Stimulated activated CD4-positive, alpha-beta T cell treated with anti-CD3 and anti-CD28 coated beads, Interleukin-4, amount 100 ng/mL, for 1 hour (primary cell): ENCODE measurements at places on chromosomes 16 and 17.

GRCh38 chr17:47785538-47786123, 36.0 kb downstream of the OSBPL7 start:
- peak; percentile 19 for DNase-seq

- DNase-seq: peak; percentile 13
Observed at GRCh38 chr17:36592316-36592715, 637 bp downstream of the DHRS11 start.

DNA sequence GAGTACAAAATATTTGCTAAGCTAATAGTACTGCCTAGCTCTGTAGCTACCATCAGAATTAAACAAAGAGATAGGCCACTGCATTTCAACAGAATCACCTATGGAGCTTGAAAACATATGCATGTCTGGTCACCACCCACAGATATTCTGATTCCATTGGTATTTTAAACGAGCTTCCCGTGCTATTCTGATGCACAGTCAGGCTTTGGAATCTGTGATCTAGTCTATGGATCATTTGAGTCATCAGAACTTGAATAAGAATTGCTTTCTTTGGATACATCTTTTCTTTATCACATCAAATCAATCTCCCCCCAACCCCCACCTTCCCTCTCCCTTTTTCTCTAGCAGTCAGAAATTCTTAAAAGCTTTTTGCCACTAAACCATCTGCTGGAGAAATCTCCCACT, 124.7 kb downstream of the NPIPB5 start:
- DNase-seq: no peak

GRCh38 chr17:6491071-6491700, 46.9 kb downstream of the PIMREG start:
- no peak for DNase-seq

GRCh38 chr17:40422990-40423633, 5.4 kb upstream of the TOP2A start:
- no peak for DNase-seq

DNA sequence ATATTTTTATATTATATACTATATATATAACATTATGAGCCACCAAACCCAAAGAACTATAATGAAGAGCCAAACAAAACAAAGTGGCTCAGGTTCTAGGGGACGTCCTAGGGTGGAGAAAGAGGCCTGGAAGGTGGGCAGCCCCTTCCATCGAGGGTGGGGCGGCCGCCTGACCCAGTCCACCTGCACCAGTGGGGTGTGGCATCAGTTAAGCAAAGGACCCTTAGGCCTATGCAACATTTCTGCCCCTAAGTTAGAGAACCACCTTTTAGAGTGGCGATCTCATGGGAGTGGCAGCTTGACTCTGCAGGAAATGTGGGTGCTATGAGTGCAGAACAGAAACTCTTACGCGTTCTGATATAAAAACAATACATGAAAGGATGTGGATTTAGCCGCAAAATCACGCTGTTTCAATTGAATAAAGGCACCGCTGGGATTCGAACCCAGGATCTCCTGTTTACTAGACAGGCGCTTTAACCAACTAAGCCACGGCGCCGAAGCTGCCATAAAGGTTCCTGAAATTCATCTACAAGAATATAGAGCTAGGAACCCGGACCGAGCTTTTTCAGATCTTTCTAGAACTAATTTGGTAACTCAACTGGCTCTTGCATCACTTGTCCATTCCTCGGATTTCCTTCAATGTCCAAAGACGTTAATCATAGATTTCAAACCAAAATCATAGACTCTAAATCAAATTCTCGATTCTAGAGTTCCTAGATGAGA, 15.6 kb upstream of the AURKB start:
- DNase-seq: peak; percentile 63

DNA sequence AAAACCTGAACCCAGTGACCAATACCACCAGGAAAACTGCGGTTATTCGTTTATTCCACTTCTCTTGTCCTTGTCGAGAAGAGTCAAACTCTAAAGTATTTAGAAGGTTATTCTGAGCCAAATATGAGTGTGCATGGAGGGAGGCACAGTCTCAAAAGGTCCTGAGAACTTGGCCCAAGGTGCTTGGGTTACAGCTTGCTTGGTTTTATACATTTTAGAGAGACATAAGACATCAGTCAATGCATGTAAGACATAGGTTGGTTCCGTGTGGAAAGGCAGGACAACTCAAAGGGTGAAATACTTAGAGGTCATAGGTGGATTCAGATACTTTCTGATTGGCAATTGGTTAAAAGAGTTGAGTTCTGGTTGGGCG, 681 bp upstream of the TRAP1 start:
- no peak for DNase-seq

DNA sequence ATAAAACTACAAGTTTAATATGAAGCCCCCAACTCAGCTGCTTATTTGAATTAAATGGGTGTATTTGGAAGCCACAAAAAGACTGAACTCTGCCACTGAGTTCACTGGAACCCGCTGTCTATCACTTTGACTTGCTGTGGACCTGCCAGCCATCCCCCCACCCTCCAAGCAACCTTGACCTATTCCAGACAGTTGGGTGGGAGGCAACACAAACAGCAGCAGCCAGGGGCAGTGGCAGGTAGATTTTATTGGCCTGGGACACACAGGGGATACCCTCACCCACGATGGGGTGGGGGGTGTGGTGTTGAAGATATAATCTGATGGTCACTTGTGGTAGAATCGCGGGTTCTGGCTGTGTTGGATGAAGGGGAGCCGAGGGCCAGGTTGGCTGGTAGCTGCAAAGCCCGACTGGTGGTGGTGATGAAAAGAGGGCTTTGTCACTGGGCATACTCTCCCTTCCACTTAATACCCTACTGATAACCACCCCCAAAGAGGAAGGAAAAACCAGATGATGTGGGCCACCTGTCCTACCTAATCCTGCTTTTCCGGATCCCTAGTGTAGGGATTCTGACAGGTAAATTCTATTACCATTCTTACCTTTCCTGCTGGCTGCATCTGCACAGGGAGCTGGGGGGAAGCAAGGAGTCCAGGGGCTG, 2.6 kb downstream of the GPS2 start:
- DNase-seq: no peak

- DNase-seq: peak; percentile 38
Observed at GRCh38 chr16:89409161-89409711, 81.1 kb downstream of the ANKRD11 start.

DNA sequence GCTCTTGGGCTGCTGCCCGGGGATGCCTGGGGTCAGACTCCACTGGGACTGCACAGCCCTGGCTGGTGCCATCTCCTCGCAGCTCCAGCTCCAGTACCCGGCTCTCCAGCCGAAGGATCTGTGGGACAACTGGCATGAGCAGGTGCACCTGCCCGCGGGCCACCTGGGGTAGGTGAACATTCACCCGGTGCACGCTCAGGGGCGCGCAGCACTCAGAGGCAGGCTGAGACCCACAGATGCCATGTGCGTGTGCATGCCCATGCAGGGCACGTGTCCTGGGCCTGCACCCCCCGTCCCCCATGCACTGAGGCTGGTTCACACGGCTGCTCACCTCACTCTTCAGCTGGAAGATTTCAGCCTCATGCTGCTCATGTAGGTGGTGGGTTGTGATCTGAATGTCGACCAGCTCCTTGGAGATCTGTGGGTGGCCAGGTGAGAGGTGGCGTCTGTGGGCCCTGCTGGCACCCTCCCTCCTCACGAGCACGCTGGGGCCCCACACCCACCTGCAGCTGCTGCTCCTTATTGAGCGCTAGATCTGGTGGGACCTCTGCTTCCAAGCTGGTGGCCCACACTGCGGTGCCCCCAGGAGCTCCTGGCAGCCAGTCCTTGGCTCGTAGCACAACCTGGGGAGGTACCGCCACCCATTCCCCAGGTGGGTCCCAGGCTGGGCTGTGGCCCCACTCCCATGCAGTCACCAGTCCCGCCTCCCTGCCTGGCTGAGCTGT, 618 bp downstream of the CCDC78 start:
- DNase-seq: no peak

DNA sequence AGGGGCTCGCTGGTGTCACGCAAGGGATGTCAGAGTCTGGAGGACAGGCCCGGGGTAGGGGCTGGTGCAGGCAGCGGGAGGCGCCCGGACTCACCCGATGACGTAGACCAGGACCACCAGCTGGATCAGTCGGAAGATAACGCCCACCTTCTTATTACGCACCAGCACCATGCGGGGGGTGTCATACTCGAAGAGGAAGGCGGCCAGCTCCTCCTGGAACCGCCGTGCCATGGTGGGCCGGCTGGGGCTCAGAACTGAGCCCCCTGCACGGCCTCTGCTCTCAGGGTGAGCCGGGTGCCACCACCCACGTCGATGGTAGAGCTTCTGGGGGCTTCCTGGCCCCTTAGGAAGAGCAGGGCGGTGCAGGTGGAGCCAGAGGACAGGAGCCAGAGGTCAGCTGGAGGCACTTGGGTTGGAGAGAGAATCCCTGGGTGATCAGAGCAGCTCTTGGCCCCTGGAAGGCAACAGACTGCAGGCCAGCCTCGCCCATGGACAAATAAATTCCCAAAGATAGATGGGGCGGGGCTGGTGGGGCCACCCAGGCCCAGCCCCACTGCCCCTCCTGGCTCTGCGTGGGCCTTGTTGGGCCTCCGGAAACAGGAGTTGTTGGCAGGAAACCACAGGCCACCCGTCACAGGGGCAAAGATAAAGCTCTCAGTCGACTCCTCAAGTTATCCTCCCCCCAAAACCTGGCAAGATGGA, at the start of gene P2RX1:
Gene P2RX1, minus strand, starts transcription at position 471 of the 702 bp plus-strand sequence. Its CDS starts 240 bp downstream, at position 231.
- no peak for DNase-seq

DNA sequence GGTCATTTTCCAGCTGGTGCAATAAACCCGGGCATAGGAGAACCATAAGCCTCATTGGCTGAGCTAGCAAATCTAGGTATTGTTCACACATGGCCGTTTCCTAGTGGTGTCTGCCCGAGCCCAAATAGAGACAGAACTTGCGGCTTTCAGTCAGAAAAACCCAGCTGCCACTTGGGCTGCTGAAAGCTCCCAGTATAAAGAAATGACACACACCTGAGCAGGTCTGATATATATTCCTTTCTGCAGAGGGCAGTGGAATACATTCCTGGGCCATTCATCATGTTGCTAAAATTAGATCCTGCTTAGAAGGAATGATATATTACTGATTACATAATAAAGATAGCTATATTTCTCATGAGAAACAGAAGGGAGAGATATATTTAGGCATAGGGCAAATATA, 83.9 kb upstream of the IRX5 start:
- DNase-seq: no peak

- DNase-seq: no peak
Observed at GRCh38 chr17:8003594-8004181, 1.3 kb downstream of the GUCY2D start.

- no peak for DNase-seq
Observed at GRCh38 chr17:72884066-72884465, 208.4 kb downstream of the SLC39A11 start.

GRCh38 chr16:8960788-8961109, 3.0 kb downstream of the USP7 start:
- no peak for DNase-seq

DNA sequence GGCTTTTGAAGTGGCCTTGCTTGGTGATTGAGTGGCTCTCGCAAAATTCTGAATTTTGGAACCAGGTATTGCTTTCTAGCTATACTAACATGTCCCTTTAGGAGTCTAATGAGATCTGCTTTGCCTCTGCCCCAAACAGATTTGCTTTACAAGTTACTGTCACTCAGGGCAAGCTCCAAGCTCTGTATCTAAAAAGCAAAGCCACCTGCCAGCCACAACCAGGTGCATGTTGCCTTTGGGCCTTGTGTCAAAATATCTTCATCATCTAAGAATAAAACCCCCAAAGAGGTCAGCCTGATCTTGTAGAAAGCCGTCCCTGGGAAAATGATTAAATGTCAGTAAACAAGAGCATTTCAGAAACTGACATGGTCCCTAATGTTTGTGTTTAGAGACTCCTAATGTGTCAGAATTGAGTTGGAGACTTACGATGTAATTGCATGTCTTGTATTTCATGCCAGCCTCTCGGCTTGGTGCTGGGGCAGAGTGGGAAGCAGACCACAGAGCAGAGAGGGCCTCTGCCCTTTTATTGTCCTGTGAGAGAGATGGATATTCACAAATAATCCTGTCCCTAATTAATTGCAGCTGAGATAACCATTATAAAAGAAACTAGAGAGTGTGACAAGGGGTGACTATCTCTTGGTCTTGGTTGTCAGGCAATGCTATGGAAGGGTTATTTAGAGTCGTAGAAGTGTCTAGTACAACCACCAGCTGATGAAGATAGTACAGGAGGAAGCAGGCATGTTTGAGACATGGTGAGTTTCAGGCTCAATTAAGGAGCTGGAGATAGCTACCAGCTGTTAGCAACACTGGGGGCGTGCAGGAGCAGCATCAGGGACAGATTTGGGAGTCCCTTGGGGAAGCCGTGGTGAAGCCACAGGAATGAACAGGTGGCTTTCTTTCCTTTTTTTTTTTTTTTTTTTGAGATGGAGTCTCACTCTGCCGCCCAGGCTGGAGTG, 90.7 kb downstream of the PITPNC1 start:
- no peak for DNase-seq

GRCh38 chr17:28527859-28528258, 21.7 kb downstream of the FOXN1 start:
- DNase-seq: no peak

DNA sequence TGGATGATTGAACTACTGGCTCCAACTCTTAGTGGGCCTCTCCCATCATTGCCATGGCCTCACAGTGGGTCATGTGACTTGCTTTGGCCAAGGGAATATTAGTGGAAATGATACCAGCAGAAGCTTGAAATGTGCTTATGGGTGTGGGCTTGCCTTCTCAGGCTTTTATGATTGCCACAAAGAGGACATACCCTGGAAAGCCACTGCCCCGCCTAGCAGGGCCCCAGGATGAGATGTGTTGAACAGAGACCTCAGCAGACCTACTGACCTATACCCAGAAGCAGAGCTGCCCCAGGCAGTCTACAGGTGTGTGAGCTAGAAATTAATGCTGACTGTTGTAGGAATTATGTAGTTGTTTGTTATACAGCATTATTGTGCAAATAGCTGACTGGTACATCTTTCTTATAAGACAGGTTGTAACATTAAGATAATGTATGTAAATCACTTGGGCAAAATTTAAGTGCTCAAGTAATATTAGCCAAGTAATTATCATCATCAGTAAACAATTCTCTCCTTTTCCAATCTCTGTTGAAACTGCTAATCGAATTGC, 67.8 kb upstream of the CDH5 start:
- no peak for DNase-seq

DNA sequence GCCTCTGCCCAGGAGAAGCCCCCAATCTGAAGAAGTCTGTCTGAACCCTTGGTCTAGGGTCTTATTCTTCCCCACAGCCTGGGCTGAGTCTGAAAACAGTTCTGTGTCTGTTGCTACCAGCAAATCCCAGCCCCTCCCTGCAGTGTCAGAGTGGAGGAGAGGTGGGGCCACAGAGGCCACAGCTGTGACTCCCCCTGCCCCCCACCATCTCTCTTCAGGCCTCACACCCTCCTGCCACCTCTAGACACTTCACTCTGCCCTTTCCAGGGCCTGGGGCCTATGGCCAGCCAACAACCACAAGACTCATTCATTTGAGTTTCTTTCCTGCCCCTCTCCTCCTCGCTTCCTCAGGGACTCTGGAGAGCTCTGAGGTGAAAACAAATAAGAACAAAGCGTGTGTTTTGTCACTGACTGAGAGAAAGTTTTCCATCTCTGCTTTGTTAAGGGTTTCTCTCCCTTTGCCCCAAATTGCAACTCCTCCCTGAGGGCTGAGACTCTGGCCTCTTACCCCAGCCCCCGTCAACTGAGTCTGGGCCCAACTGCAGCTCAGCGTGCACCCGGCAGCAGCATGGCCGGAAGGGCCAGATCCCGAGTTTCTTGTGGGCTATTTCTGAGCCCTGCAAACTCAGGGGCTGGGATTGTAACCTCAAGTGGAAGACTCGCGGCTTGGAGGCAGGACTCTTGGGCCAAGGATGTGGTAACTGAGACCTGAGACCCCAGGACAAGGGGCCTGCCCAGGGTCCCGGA, 13.2 kb downstream of the C17orf50 start:
- DNase-seq: no peak

GRCh38 chr17:15494821-15495220, 27.4 kb upstream of the CDRT4 start:
- no peak for DNase-seq
